Stimulated activated CD4-positive, alpha-beta T cell treated with anti-CD3 and anti-CD28 coated beads, Interleukin-2, amount 100 ng/mL, for 48 hours (primary cell): ENCODE measurements at places on chromosomes 1 and 21.

DNA sequence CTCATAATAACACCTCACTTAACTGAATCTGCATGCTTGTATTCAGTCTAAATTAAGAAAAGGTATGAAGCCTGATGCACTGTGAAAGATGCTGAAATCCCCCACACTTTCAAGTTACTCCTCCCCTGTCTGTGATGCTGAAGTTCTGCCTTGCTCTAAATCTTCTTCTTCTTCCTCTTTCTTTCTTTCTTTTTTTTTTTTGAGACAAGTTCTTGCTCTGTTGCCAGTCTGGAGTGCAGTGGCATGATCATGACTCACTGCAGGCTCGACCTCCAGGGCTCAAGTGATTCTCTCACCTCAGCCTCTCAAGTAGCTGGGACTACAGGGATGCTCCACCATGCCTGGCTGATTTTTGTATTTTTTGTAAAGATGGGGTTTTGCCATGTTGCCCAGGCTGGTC, 231.0 kb upstream of the B3GALT2 start:
- DNase-seq = no peak

DNA sequence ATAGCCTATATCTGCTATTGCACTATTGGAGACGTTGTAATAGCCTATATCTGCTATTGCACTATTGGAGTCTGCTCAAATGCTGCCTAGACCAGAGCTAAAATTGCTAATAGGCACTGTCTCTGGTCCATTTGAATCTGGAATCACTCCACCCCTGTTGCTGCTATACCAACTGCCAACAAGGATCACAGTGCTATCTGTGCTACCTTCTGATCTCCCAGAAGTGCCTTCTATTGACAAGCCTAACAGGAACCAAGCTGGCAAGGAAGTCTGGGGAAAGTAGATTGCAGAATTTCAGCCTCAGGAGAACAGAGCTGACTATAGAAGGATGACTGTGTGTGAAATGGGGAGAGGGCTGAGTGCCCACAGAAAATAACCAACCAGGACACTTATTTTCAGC, 15.9 kb downstream of the RWDD3 start:
- no peak for DNase-seq

DNA sequence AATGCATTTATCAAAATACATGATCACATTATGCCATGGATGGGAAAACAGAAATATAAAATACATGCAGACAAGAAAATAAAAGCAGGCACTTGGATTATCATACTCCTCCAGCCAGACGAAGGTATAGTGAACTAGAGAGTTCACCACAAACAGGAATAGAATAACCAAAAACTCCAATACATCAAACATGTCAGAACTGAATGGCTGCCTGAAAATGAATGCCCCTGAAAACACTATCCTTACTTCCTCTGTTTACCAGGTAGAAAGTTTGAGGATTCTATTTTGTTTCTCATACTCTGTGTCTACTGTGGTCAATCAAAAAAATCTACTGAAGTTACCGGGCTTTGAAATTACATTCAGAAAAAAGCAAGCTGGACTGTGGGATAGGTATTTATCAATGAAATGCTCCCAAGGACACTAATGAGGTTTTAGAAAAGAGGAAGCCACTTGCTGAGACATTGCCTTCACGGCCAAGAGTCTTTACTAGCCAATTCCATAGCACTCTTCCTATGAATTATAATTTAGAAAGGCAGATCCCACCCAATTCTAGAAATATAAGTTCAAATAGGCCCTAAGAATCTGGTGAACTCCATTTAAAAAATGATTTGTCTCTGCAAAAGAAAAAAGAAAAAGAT, 197.7 kb downstream of the SMYD3 start:
- DNase-seq = no peak

GRCh38 chr1:81432059-81432458, 368.7 kb upstream of the ADGRL2 start:
- no peak for DNase-seq

DNA sequence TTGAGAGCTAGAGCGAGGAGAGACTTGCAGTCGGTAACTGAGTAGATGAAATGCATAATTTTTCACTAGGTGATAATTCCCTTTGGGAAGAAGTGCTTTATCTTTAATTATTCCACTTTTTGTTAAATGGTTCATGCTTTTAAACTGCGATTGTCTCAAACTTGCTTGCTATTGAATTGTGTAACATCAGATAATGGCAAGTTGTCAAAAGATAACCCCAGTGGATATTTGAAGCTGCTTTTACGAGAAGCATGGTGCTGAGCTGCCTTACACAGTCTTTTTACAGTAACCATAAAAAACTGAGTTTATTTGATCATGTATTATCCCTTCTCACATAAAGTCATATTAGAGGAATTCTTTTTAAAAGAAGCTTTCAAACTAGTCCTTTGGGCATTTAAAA, 30.2 kb downstream of the TMEM50B start:
- DNase-seq = no peak

- DNase-seq = no peak
Measured at GRCh38 chr1:9321480-9321849, 28.8 kb downstream of the SPSB1 start.

DNA sequence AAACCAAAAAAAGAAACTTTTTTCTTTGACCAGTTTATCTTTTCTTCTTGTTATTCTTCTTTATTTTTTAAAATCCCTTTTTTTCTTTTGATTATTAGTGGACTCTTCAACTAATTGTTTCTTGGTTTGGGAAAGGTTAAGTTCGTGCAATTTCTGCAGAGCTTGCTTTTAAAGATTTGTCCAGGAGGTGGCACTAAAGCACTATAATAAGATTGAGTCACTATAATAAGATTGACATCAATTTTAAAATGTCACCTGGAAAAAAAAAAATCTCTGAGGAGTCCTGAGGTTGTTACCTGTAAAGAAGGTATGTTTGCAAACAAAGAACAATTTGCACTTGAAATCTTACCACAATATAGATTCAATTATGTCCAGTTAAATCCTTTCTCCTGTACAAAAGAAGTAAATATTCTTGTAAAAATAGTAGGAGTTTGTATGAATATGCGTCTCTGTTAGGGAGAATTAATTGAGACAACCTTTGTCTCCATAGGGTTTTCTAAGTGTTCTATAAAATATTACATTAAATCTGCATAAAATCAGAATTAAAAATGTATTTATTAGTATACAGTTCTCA, 166.7 kb downstream of the ADGRL4 start:
- DNase-seq = peak; percentile 21

DNA sequence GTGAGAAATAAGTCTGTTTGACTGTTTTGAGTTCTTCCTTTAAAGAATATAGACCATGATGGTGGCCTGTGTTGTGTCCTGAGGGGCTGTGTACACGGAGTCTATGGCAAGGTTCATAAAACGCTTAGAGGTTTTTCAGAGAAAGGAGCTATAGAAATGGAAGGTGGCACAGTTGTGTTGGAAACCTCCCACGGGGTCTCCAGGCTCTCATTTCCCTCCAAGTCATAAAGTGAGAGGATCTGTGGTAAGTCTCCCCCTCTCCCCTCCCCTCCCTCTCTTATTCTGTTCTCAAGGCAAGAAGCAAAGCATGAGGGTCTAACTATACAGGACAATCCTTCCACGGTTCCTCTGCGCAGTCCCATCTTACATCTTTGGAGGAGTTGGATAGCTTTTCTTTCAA, 139.2 kb downstream of the KIF26B start:
- DNase-seq = no peak

DNA sequence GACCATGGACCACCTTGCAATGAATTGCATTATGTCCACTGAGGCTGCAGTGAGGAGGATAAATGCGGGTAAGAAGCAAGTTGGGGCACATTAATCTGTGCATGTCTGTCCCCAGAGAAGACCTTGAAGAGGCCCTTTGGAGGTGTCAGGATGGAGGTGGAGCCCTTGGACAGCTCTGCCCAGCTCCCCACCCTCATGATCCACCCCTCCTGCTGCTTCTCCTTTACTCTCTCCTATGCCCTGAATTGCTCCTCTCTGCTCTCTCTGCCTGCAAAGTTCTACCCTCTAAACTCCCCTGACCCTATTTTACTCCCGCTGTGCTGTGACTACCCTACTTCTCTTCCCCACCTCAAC, 292.4 kb upstream of the USP24 start:
- DNase-seq = no peak

- DNase-seq = no peak
Measured at GRCh38 chr1:213884942-213885341, 102.8 kb upstream of the PROX1 start.
